Activated naive CD4-positive, alpha-beta T cell treated with anti-CD3 and anti-CD28 coated beads, Interleukin-2, amount 50 U/mL, for 16 hours (primary cell): ENCODE measurements at places on chromosomes 4 and X.

DNA sequence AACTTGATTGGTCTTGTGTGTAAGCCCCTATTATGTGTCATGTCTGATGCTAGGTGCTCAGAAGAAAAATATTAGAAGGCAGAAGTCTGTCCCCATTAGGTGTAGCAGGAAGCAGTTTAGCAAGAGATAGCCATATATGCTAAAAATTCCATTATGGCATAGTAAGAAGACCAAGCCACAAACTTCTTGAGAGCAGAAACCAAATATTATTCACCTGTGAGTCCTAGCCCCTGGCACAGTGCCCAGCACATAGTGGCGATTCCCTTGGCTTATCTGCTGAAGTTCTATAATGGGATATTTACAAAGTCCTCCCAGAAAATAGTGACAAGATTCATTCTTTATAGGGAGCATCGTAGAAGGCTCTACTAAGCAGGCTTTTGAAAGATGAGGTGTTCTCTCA lies 174.4 kb downstream of the RAB28 start:
- no peak for DNase-seq

DNA sequence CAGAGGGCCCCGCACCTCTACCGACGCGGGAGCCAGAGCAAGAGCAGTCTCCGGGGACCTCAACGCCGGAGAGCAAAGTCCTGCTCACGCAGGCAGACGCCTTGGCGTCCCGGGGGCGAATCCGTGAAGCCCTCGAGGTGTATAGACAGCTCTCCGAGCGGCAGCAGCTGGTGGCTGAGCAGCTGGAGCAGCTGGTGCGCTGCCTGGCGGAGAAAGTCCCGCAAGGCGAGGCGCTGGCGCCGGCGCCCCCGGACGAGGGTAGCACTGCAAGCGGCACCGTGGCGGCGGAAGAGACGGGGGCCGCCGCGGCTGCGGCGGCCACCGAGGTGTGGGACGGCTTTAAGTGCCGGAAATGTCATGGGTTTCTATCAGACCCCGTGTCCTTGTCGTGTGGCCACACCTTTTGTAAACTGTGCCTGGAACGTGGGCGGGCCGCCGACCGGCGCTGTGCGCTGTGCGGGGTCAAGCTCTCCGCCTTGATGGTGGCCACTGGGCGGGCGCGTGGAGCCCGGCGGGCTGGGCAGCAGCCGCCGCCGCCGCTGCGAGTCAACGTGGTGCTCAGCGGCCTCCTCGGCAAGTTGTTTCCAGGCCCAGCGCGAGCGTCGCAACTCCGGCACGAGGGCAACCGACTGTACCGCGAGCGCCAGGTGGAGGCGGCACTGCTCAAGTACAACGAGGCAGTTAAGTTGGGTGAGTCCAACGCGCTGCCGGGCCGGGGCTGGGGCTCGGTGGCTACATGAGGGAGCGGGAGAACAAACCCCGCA lies 672 bp downstream of the LONRF3 start:
- DNase-seq, result peak; percentile 60

DNA sequence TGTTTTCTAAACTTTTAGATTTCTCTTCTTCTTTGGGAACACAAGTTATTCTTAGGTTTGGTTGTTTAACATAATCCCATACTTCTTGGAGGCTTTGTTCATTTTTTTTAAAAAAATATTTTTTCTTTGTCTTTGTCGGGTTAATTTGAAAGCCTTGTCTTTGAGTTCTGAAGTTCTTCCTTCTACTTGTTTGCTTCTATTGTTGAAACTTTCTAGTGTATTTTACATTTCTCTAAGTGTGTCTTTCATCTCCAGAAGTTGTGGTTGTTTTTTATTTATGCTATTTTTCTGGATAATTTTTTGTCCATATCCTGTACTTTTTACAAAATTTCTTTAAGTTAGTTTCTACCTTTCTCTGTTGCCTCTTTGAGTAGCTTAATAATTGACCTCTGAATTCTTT lies 116.1 kb downstream of the NPNT start:
- no peak for DNase-seq

DNA sequence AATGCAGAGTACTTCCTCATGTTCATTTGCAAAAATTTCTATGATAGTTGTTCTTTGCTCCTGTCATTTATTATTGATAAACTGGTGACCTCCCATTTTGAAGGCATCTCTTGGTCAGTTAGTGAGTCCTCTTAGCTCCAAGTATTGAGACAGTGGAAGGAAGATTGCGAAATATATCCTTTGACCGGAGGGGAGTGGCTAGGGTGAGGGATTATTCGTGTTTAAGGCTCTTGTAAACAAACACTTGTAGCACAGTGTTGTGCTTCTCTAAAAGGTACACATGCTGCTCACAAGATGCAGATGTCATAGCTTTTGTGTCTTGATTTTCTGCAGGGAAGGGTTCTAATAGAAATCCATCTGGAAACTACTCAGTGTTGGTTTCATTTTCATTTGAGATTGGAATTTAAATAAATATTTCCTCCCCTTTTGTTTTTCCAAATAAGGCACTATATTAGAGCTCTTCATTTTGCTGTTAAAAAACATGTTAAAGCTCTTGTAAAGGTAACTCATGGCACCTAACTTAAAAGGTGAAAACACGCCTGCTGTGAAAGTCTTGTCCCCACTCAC lies 21.8 kb downstream of the TXLNG start:
- no peak for DNase-seq

DNA sequence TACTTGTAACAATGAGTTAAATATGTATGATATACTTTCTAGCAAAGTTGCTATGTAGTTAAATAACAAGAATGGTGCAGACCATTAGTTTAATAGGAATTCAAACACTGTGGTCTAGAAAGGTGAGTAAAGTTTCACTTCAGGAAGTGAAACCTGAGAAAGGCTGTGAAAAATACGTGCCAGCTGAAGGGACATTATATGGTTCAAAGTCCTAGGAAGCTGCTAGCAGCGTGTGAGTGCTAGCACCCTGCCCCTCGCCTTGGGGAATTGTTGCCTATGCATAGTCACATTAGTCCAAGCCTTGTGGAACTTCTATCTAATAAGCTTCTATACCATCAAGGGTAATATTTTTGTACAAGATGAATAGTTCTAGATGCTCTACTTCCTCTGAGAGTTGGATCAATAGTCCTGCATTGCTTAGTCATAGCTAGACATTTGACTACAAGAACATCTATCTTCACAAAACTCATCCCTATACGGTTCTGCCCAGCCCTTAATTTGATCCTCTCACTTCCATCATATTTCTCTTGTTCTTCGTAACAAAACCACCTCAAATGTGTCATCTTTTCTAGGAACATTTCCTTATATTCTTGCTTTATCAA lies 45.8 kb upstream of the ARSJ start:
- DNase-seq, result no peak

- no peak for DNase-seq
Observed at GRCh38 chr4:80015407-80016189, 57.4 kb downstream of the ANTXR2 start.

DNA sequence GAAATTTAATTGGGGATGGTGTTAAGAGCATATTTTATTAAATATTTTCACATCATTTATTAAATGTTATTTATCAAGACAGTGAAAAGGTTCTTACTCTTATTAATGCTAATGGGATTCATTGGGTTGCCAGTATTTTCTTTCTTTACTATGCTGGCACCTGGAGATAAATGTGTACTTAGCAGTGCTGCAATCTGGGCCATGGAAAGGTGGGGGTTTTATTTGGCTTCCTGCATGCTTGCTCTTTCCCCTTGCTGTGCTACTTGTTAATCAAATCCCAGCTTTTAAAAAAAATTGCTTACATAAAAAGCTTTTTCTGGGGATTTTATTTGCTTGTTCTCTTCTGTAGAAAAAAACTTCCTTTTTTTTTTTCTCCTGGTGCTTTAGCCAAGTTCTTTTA lies 48.3 kb downstream of the ZAR1 start:
- DNase-seq, result no peak

DNA sequence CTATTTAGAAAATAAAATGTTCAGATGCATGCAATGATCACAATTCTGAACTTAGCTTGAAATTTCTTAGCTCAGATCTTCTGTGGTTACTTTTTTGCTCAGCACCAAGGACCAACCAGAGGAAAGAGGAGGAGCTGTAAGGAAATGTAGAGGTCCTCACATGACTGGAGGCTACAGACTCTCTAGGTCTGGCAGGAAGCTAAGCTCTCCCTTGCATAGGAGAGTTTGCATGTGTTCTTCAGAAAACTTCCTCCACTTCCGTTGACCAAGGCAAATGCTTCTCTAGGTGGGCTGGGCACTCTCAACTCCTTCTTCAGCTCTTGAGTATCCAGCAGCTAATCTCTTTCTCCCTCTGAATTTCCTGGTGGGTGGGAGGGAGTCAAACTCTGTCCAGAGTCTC lies 119.6 kb downstream of the BTC start:
- no peak for DNase-seq

GRCh38 chr4:140243278-140243753 lies 89.3 kb upstream of the MAML3 start:
- no peak for DNase-seq

DNA sequence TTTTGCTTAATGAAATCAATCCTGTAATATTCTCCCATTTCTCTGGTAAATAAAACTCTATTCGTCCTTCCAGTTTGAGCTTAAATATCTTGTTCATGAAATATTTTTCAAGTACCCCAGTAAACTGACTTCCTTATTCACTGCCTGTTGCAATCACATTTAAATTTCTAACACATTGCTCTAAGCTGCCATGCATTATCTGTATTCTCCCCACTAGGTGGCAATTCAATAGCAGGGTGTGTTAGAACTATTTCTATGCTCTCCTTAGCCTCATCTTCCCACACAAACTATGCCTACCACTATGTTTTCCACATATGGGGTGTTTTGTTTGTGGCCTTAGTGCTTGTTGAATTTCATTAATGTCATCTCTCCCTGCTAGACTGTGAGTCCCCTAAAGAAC lies 377.1 kb upstream of the HS3ST1 start:
- DNase-seq, result no peak

DNA sequence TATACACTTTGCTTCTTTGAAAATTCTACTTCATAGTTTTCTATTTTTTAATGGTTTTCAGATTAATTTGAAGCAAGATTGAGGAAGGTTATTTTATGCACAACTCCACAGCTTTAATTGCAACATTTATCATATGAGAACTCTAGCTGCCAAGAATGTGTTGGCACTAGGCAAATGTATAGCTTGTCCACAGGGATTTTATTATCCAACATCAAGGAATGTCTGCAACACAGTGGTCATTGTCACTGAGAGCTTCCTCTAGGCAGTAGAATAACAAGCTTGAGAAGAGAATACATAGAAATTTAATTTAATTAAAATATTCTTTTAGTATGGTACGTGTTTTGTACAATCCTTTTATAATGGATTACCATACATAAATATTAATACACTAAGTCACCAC lies 1600.8 kb downstream of the ARAP2 start:
- no peak for DNase-seq

GRCh38 chr4:106365613-106366012 lies 3.0 kb downstream of the GIMD1 start:
- no peak for DNase-seq

DNA sequence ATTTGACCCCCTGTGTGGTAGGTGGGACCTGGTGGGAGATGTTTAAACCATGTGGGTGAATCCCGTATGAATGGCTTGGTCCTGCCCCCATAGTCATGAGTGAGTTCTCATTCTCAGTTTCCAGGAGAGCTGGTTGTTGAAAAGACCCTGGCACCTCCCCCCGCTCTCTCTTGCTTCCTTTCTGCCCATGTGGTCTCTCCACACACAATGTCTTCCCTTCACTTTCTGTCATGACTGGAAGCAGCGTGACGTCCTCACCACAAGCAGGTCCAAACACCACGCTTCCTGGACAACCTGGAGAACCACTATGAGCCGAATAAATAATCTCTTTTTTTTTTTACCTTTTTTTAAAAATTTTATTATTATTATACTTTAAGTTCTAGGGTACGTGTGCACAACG lies 3.5 kb upstream of the CSF2RA start:
- DNase-seq, result no peak

GRCh38 chr4:66805582-66805981 lies 739.7 kb downstream of the CENPC start:
- DNase-seq, result no peak

GRCh38 chr4:182192511-182193181 lies 50.6 kb upstream of the TENM3 start:
- no peak for DNase-seq

- DNase-seq, result no peak
Observed at GRCh38 chr4:137310593-137311490, 221.5 kb downstream of the PCDH18 start.

- DNase-seq, result no peak
Observed at GRCh38 chr4:77653162-77653758, 47.6 kb downstream of the CXCL13 start.

DNA sequence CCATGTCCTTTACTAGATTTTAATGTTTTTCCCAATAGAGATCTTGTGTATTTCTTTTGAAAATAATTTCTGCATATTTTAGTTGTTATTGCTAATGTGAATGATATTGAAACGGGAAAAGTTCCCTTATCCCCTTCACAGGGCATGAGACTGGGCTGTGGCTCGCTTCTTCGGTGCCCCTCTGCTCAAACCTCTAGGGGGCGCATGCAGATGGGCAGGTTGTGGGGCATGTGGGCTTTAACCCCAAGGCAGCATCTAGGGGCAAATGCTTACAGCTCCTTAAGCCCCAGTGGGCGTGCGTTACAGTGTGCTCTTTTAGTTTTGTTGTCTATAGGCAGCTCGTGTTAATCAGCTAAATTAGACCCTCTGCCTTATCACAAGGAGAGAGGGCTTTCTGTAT lies 194.7 kb downstream of the OPHN1 start:
- DNase-seq, result no peak

DNA sequence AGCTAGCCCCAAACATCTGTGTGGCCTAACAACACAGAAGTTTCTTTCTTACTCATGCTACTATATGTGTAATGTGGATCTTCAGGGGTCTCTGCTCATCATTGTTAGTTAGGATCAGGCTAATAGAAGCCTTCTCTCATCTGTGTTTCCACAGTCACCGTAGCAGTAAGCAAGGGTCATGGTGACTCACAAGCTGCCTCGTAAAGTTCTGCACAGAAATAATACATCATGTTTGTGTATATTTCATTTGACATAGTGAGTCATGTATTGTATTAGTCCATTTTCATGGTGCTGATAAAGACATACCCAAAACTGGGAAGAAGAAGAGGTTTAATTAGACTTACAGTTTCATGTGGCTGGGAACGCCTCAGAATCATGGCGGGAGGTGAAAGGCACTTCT lies 38.7 kb downstream of the SLC4A4 start:
- no peak for DNase-seq

- no peak for DNase-seq
Observed at GRCh38 chr4:43607400-43607799, 714.9 kb downstream of the GRXCR1 start.

DNA sequence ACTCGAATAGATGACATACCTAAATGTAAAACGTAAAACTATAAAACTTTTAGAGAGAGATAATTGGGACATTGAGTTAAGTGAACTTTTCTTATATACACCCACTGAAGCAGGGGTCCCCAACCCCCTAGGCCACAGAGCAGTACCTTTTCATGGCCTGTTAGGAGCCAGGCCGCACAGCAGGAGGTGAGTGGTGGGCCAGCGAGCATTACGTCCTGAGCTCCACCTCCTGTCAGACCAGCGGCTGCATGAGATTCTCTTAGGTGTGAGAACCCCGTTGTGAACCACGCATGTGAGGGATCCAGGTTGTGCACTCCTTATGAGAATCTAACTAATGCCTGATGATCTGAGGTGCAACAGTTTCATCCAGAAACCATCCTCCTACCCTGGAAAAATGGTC lies 114.8 kb downstream of the HMX1 start:
- no peak for DNase-seq
